ENCODE measurements at places on chromosomes 5 and 9. TPM values are rescaled to one million over a fixed set of nuclear protein-coding genes. Genes with fewer than 3 reads are reported as not detected.
A peak's percentile ranks its signal among the peaks of the same experiment; 100 is the strongest.

The WDR70 gene
- 34.9 TPM for total RNA-seq

The TLR4 gene
- total RNA-seq, result 19.5 TPM

The RLN1 gene
- not detected for total RNA-seq

The ARID3C gene
- total RNA-seq, result not detected

The ANKRD18B gene
- total RNA-seq, result not detected

The LAMC3 gene
- total RNA-seq, result not detected

The RGS7BP gene
- total RNA-seq, result 0.03 TPM

The RORB gene
- not detected for total RNA-seq

The WNK2 gene
- not detected for total RNA-seq

The PCDHB8 gene
- total RNA-seq, result 0.75 TPM

The BSPRY gene
- not detected for total RNA-seq

The ARSI gene
- total RNA-seq, result 0.21 TPM

The DOCK8 gene
- total RNA-seq, result not detected

The IRX4 gene
- not detected for total RNA-seq

The GABRG2 gene
- total RNA-seq, result not detected

- H3K27me3 ChIP-seq, result no peaks in the 10 kb centered on the region
- no peak overlapping the region for H3K4me3 ChIP-seq
Measured at GRCh38 chr5:54063817-54064216, 246.6 kb downstream of the ARL15 start.

GRCh38 chr9:98045234-98046179 is 11.0 kb upstream of the NANS start:
- DNase-seq, result no peak
- H3K27me3 ChIP-seq, result no peaks in the 10 kb centered on the region
- H3K4me3 ChIP-seq, result no peak overlapping the region

- peaks cover 30% of the 10 kb centered on the region for H3K4me1 ChIP-seq
- H3K4me3 ChIP-seq, result no peak overlapping the region
- H3K27ac ChIP-seq, result no peak overlapping the region
- no peak for DNase-seq
Measured at GRCh38 chr5:142870532-142871362, 100.6 kb downstream of the ARHGAP26 start.

DNA sequence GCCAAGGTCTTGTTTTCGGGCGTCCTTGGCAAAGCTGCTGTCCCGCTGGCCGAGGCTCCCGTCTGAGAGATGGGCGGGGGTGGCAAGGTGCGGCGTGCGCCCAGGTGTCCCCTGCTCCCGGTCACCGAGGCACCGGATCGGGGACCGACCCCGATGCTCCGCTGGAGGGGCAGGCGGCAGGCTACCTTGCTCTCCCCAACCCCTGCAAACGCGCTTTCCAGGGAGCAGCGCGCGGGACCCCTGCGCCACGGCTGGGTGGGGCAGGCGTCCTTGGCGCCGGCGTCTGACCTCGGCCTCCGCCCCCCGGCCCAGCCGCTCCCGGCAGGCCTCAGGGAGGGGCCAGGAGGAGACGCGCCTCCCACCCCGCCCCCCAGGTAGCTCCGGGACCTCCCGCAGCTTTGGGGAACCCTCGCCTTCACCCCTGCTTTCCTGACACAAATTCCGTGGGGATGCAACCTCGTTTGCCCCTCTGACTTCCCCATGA is 551 bp downstream of the N4BP3 start:
- H3K27me3 ChIP-seq, result peaks cover 52% of the 10 kb centered on the region
- H3K27ac ChIP-seq, result no peak overlapping the region
- peak overlapping the region; percentile 47 for H3K4me3 ChIP-seq

- H3K27me3 ChIP-seq, result no peaks in the 10 kb centered on the region
- peak; percentile 72 for DNase-seq
- H3K27ac ChIP-seq, result no peak overlapping the region
- H3K4me1 ChIP-seq, result peaks cover 48% of the 10 kb centered on the region
Measured at GRCh38 chr5:17151686-17152085, 65.7 kb upstream of the BASP1 start.

GRCh38 chr5:5634817-5635216 is 212.3 kb downstream of the ICE1 start:
- no peak overlapping the region for H3K4me3 ChIP-seq
- no peaks in the 10 kb centered on the region for H3K36me3 ChIP-seq
- peaks cover 9% of the 10 kb centered on the region for H3K4me1 ChIP-seq

DNA sequence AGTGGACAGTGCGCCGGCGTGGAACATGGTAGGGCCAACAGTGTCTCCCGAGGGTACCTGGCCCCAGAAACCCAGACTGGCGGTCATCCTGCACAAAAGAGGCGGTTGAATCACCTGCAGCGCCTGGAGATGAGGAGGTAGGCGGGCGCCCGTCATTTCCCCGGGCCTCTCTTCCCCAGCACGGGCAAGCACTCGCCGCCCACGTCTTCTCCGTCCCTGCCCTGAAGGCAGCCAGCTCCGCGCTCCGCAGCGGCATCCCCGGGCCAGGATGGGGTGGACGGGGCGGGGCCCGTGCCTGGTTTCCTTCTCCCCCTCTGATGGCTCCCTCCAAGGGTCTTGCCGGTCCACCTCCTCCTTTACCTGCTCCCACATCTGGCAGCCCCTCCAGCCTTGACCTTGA is 27.1 kb upstream of the N4BP3 start:
- H3K4me1 ChIP-seq, result no peaks in the 10 kb centered on the region
- no peak for DNase-seq
- no peaks in the 10 kb centered on the region for H3K36me3 ChIP-seq
- peaks cover 30% of the 10 kb centered on the region for H3K27me3 ChIP-seq
- H3K27ac ChIP-seq, result no peak overlapping the region

DNA sequence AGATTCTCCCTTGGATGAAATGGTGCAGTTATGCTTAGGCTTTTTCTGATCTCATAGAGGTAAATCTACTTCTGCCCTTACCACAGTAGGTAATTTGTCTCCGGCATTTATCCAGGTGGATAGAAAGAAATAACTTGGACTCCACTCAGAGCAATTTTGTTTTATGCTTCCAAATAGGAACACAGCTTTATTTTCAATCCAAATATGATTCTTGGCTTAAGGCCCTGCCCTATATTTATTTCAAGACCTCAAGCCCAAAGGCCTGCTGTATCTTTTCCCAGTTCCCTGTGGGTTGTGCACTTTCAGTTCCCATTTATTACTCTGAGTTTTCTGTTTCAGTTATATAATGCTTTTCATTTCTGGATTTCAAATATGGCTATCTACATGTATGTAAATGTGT is 274.2 kb upstream of the SMC2 start:
- DNase-seq, result no peak
- H3K27ac ChIP-seq, result no peak overlapping the region
- H3K36me3 ChIP-seq, result no peaks in the 10 kb centered on the region

DNA sequence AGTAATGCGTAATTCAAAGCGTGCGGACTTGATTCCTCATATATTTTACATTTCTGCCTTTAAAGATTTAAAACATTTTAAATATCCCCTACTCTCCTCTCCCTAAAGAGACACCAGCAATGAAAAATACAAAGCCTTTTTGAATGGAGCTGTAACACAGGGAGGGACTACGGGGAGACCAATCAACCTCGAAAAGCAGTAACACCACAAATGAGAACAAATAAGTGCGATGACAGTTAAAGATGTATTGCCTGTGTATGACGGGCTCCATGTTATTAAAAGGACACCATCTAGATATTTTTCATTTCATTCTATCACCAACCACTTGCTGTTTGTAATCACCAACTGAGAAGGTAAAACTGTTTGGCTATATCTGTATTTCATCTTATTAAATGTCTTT is 230.3 kb upstream of the TBCA start:
- DNase-seq, result no peak
- H3K36me3 ChIP-seq, result no peaks in the 10 kb centered on the region
- H3K4me3 ChIP-seq, result no peak overlapping the region
- peaks cover 16% of the 10 kb centered on the region for H3K4me1 ChIP-seq
- no peak overlapping the region for H3K27ac ChIP-seq
- H3K27me3 ChIP-seq, result no peaks in the 10 kb centered on the region

GRCh38 chr5:61308712-61309111 is 23.3 kb upstream of the ZSWIM6 start:
- H3K27ac ChIP-seq, result peak overlapping the region; percentile 95
- no peaks in the 10 kb centered on the region for H3K36me3 ChIP-seq
- DNase-seq, result peak; percentile 14
- no peak overlapping the region for H3K4me3 ChIP-seq
- H3K27me3 ChIP-seq, result no peaks in the 10 kb centered on the region

DNA sequence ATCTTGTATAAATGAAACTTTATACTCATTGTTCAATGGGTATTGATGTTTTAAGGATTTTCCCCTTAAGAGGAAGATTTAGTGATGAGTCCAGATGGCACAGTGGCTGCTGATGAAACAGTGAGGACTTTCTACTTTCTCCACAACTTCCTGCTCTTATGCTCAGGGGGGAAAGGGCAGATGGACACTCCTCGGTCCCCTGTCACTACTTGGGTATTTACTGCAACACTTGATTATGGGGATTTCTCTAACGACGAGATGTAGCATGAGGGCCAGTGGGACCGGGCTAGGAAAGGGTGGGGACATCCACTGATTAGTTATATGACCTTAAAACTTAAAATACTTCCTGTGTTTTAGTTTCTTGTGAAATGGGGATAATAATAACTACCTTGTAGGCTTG is 146.1 kb upstream of the HMHB1 start:
- DNase-seq, result no peak
- H3K36me3 ChIP-seq, result no peaks in the 10 kb centered on the region
- no peaks in the 10 kb centered on the region for H3K27me3 ChIP-seq
- no peak overlapping the region for H3K27ac ChIP-seq
- H3K4me1 ChIP-seq, result peaks cover 12% of the 10 kb centered on the region
- no peak overlapping the region for H3K4me3 ChIP-seq

- no peaks in the 10 kb centered on the region for H3K27me3 ChIP-seq
- H3K4me1 ChIP-seq, result 0 out of 2 replicates have a peak, but pooled peaks cover 4% of the 10 kb centered on the region
- H3K4me3 ChIP-seq, result no peak overlapping the region
- H3K36me3 ChIP-seq, result no peaks in the 10 kb centered on the region
Measured at GRCh38 chr9:73684601-73685000, 532.9 kb downstream of the ANXA1 start.

DNA sequence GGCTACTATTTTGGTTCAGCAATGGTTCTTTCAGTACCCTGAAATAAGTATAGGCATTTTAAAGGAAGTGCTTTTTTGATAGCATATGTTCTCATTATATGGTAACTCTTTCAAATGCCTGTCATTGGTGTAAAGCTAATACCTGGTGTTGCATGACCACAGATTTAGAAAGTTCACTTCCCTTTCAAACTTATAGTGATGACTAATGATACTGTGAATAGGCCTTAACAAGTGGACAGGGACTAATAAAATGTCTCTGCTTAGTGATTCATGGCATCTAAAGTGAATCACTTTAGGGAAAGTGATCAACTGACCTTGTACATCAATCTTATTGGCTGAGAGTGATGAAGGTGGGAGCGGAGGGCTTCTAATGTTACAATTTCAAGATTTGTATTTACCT is 21.6 kb downstream of the MRPL22 start:
- no peak overlapping the region for H3K27ac ChIP-seq
- H3K4me1 ChIP-seq, result no peaks in the 10 kb centered on the region
- DNase-seq, result no peak
- H3K4me3 ChIP-seq, result no peak overlapping the region
- H3K27me3 ChIP-seq, result no peaks in the 10 kb centered on the region

DNA sequence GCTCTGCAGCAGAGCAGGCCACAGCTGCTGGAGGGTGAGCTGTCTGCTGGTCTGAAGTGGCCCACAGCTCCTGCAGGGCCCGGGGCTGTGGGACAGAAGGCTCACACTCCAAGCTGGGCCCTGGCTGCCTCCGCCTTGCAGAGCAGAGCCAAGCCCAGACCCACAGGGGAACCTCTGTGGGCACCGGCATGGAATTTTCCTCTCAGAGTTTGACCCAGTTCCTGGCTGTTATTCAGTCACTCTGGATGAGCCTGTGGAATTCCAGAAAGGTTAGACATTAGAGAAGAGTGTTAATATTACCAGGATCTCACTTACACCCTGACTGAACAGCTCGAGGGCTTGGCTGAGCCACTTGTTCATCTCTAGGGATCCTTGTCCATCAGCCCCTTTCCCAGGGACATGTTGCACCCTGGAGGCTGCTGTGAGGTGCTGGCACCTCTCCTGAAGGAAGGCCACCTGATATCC is 17.5 kb downstream of the IL9 start:
- H3K36me3 ChIP-seq, result no peaks in the 10 kb centered on the region
- DNase-seq, result no peak
- no peak overlapping the region for H3K4me3 ChIP-seq

GRCh38 chr9:37635808-37636207 is 14.9 kb upstream of the FRMPD1 start:
- no peaks in the 10 kb centered on the region for H3K36me3 ChIP-seq
- no peak for DNase-seq
- H3K4me1 ChIP-seq, result no peaks in the 10 kb centered on the region
- H3K4me3 ChIP-seq, result no peak overlapping the region

GRCh38 chr9:28301281-28301680 is 728.0 kb upstream of the C9orf72 start:
- H3K27me3 ChIP-seq, result no peaks in the 10 kb centered on the region
- H3K36me3 ChIP-seq, result no peaks in the 10 kb centered on the region
- no peaks in the 10 kb centered on the region for H3K4me1 ChIP-seq
- no peak overlapping the region for H3K4me3 ChIP-seq

- H3K27me3 ChIP-seq, result no peaks in the 10 kb centered on the region
- no peak overlapping the region for H3K4me3 ChIP-seq
- H3K4me1 ChIP-seq, result no peaks in the 10 kb centered on the region
- no peak for DNase-seq
- H3K27ac ChIP-seq, result no peak overlapping the region
Measured at GRCh38 chr9:86705490-86705889, 241.8 kb downstream of the GAS1 start.

DNA sequence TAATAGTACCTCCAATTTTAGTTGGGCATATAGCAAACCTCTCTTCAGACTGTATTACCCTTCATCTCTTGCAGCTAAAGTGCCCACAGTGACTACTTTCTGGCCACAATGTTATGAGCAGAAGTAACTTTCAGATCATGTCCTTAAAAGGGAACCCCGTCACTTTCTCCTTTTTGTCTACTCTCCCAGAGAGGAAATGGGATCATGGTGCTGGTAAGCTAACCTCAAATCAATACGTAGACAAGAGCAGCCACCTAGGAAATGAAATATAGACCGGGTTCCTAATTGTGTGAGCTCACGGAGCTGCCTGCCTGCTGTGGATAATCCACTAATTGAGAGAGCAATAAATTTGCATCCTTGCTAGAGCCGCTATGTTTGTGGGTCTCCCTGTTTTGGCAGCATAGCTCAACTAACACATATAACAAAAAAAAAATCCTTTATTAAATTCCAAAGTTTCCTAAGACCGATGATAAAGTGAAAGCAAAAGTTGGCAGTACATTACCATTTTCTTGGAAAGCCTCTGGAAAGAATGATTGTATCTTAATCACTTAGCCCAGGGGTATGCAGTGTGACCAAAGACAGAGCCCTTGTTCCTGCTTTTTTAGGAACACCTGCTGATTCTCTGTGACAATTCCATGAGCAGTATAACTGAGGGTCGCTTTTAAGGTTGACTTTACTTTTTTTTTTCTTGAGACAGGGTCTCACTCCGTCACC is 5.6 kb upstream of the IL7R start:
- no peaks in the 10 kb centered on the region for H3K27me3 ChIP-seq
- H3K36me3 ChIP-seq, result no peaks in the 10 kb centered on the region
- 0 out of 2 replicates have a peak overlapping the region, but pooled peaks have one; percentile 6 for H3K4me3 ChIP-seq
- no peak for DNase-seq

All from SJSA1 (cell line).